ENCODE measurements at places on chromosomes 2 and 18.

DNA sequence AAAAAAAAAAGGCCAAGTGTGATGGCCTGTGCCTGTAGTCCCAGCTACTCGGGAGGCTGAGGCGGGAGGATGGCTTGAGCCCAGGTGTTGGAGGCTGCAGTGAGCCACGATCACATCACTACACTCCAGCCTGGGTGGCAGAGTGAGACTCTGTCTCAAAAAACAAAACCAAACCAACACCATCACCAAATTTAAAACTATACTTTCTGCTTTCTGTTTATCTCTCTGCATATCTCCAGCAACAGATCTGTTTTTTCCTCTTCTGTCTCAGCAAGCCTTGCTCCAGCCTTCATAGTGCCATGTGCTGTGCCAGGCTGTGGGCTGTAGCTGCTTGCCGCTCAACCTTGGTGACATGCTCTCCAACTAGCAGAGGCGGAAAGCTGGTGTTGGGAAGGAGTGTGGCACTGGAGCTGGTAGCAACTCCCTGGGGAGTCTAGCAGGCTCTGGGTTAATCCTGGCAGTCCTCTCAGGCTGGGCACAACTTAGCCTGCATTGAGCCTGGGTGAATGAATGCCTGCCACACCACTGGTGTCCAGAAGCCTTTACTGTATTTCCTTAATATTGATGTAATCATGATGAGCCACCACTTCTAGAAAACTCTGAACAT, 204.1 kb downstream of the LDLRAD4 start:
- H3K36me3 ChIP-seq: no peaks in the 10 kb centered on the region
- H3K27ac ChIP-seq: no peak overlapping the region
- DNase-seq: no peak

DNA sequence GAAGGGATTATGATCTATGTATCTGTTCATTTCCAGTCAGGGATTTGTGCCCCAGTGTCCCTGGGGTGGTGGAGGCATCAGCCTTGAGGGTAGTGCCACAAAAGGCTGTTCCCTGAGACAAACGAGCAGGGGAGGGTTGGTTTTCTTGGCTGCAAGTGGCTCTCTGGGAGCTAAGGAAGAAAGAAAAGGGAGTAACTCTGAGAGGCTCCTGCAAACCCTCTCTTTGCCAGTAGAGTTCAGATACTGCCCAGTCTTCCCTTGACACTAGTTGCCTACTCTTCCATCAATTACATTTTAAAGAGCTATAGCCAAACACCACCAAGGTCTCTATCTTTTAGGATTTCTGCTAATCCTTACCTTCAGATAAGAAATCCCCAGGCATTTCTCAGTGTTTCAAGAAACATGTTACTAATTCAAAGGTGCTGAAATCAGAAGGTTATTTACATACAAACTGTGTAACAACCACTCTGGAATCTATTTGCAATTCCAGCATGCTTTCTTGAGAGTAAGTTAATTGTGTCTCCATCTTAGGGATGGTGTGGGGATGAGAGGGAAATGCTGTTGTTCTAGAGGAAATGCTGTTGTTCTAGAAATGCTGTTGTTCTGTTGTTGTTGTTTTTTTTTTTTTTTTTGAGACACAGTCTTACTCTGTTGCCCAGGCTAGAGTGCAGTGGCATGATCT, 18.7 kb upstream of the KCTD1 start:
- no peaks in the 10 kb centered on the region for H3K36me3 ChIP-seq
- H3K4me1 ChIP-seq: no peaks in the 10 kb centered on the region
- H3K27ac ChIP-seq: no peak overlapping the region
- DNase-seq: no peak
- 0 out of 2 replicates have a peak, but pooled peaks cover 6% of the 10 kb centered on the region for H3K27me3 ChIP-seq

DNA sequence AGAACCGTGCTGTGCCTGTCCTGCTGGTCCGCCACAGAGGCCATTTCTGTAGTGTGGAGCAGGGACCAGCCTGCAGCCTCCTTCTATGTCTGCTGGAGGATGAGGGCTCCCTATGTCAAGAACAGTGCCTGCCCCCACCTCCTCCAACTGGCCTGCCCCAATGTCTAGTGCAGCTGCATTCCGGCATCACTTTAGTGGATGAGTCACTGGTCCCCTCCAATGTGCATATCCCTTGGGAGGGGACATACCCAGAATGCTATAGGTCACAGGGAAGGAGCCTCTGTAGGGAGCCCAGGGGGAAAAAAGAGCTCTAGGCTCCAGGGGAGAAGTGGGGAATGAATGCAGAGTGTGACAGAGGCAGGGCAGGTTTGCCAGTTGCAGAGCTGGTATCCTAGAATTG, 219.6 kb downstream of the CELF4 start:
- H3K4me3 ChIP-seq: no peak overlapping the region
- DNase-seq: no peak
- H3K27ac ChIP-seq: no peak overlapping the region
- H3K4me1 ChIP-seq: no peaks in the 10 kb centered on the region

GRCh38 chr2:11290713-11291112, 53.7 kb downstream of the ROCK2 start:
- no peaks in the 10 kb centered on the region for H3K36me3 ChIP-seq
- no peak for DNase-seq
- H3K27ac ChIP-seq: no peak overlapping the region
- H3K27me3 ChIP-seq: no peaks in the 10 kb centered on the region
- peaks cover 9% of the 10 kb centered on the region for H3K4me1 ChIP-seq

DNA sequence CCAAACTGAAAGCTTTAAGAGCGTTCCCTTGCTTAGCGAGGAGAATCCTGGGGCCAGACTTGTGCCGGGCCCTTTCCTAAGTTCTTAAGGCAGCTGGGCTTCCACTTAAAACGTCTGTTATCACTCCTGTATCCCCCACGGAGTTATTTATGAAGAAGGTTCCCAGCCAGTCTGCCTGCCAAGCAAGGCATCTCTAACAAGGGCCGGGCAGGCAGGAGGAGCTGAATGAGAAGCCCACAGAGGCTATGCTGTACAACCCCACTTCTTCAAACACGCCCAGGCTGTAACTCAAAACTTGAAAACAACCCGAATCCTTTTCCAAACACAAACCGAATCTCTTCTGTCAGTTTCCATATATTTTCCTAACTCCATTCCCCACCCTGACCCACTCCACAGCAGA, 39.0 kb upstream of the ZFP36L2 start:
- no peaks in the 10 kb centered on the region for H3K36me3 ChIP-seq
- no peaks in the 10 kb centered on the region for H3K27me3 ChIP-seq
- H3K4me1 ChIP-seq: peaks cover 22% of the 10 kb centered on the region
- H3K27ac ChIP-seq: no peak overlapping the region
- H3K4me3 ChIP-seq: no peak overlapping the region

DNA sequence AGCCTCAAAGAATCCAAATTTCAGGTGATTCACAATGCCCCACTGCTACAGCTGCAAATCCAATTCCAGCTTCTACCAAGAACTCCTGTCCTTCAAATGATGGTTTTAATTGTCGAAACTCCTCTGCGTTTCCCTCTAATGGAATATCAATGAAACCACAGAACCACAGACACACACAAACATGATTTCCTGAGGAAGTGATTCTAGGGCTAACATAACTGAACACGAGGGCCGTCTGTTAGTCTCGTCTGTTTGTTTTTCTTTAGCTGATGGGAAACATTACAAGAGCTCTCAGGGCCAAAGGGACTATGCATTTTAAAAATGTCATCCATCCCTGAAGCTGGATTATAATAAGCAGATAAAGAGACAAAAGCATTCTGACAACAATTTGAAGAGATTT, 59.4 kb downstream of the RNF152 start:
- H3K4me1 ChIP-seq: no peaks in the 10 kb centered on the region
- no peaks in the 10 kb centered on the region for H3K27me3 ChIP-seq
- no peak for DNase-seq
- H3K27ac ChIP-seq: no peak overlapping the region
- no peak overlapping the region for H3K4me3 ChIP-seq
- no peaks in the 10 kb centered on the region for H3K36me3 ChIP-seq

GRCh38 chr2:75100011-75100800, 99.1 kb downstream of the TACR1 start:
- DNase-seq: peak; percentile 87
- peaks cover 9% of the 10 kb centered on the region for H3K27me3 ChIP-seq
- H3K36me3 ChIP-seq: no peaks in the 10 kb centered on the region
- peak overlapping the region; percentile 54 for H3K27ac ChIP-seq

- H3K27me3 ChIP-seq: no peaks in the 10 kb centered on the region
- DNase-seq: peak; percentile 19
- H3K4me3 ChIP-seq: no peak overlapping the region
- H3K4me1 ChIP-seq: peaks cover 12% of the 10 kb centered on the region
Observed at GRCh38 chr18:23920054-23920453, 94.5 kb upstream of the TTC39C start.

DNA sequence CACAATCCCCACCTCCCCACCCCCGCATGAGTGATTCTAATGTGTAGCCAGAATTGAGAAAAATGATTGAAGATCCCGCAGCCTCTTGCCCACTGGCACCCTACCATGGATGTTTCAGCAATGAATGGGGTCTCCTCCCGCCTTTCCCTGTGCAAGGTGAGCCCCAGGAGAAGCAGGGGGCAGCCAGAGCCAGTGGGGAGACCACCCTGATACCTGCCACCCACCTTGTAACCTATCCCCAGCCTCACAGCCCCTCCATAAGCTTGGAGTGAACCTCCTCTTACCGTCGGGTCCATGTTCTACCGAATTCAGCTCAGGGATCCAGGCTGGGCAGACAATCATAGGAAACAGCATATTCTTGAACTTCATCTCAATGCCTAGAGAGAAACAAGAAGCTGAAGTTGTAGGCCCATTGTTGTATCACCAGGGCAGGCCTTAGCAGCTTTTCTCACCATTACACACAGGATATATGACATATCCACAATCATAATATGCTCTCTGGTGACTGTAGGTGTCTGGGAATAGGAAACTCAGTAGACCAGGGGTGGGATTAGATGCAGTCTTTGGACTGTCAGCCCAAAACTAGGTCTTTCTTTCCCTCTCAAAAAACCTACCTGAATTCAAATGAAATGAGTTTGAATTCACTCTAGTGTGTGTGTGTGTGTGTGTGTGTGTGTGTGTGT, 30.9 kb downstream of the XDH start:
- H3K4me3 ChIP-seq: no peak overlapping the region
- no peaks in the 10 kb centered on the region for H3K36me3 ChIP-seq
- peaks cover 38% of the 10 kb centered on the region for H3K4me1 ChIP-seq
- peak; percentile 69 for DNase-seq

DNA sequence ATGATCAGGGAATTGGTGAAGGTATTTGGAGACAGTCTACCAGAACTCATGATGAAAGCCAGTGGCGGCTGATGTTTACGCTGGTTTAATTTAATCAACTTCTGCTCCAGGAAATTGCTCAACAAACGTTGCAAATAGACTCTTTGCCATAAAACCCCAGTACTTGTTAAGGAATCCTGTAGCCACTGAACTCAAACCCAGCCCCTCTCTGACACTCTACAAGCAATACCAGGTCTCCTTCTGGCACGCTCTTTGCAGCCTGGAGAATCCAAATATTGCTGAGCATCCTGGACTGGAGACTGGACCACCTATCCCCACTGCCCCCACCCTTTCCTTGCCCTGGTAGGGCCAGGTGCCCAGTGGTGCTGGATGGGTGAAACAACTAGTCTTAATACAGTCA, 308.2 kb downstream of the FBXO15 start:
- 0 out of 2 replicates have a peak, but pooled peaks cover 8% of the 10 kb centered on the region for H3K27me3 ChIP-seq
- H3K36me3 ChIP-seq: no peaks in the 10 kb centered on the region
- no peak overlapping the region for H3K27ac ChIP-seq
- DNase-seq: no peak
- no peak overlapping the region for H3K4me3 ChIP-seq
- no peaks in the 10 kb centered on the region for H3K4me1 ChIP-seq

GRCh38 chr2:137910641-137911040, 53.6 kb upstream of the HNMT start:
- H3K4me1 ChIP-seq: no peaks in the 10 kb centered on the region
- peaks cover 29% of the 10 kb centered on the region for H3K27me3 ChIP-seq
- peak; percentile 47 for DNase-seq
- no peak overlapping the region for H3K27ac ChIP-seq
- no peaks in the 10 kb centered on the region for H3K36me3 ChIP-seq

DNA sequence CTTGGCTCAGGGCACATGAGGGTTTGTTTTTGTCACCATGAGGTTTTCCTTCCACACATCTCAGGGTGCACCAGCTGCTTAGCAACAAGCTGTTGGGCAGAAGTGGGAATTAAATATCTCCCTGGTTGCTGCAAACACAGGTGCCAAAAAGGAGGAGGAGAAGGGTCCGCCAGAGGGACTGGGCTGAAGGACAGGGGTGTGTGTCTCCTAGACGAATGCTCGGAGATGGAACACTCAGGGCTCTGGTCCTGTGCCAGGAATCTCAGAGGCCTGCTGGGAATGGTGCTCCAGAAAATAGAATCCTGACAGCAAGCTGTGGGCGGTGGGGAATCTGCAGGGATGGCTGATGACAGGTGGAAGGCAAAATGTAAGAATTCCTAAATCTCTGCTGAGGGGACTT, 94.5 kb downstream of the VSNL1 start:
- H3K4me3 ChIP-seq: no peak overlapping the region
- H3K27me3 ChIP-seq: no peaks in the 10 kb centered on the region
- no peak for DNase-seq
- no peaks in the 10 kb centered on the region for H3K4me1 ChIP-seq
- H3K36me3 ChIP-seq: no peaks in the 10 kb centered on the region
- H3K27ac ChIP-seq: no peak overlapping the region

DNA sequence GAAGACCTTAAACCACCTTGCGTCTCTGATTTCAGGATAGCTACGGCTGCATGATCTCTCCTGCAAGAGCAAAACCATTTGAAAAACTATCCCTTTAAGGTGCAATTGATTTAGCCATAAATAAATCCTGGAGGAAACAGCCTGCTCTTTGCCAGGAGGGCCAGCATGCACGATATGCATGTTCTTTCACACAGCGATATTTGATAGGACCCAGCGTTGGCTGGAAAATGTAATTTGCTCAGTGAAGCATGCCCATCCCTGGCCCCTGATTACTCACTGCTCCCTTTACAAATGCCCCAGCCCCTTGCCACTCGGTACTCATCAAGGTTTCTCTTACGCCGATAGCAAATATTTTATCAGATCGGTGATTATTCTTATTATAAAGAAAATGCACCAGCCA, 315.4 kb downstream of the CDH2 start:
- H3K27me3 ChIP-seq: no peaks in the 10 kb centered on the region
- DNase-seq: no peak
- no peaks in the 10 kb centered on the region for H3K36me3 ChIP-seq
- H3K27ac ChIP-seq: no peak overlapping the region

- H3K27ac ChIP-seq: no peak overlapping the region
- DNase-seq: no peak
- no peak overlapping the region for H3K4me3 ChIP-seq
Observed at GRCh38 chr2:19866771-19867170, 35.0 kb downstream of the TTC32 start.

Measured in GM23248 (cell line).